ENCODE measurements at places on chromosomes 5 and 9.

GRCh38 chr9:38405785-38406184 is 13.3 kb downstream of the ALDH1B1 start:
- DNase-seq, result no peak

DNA sequence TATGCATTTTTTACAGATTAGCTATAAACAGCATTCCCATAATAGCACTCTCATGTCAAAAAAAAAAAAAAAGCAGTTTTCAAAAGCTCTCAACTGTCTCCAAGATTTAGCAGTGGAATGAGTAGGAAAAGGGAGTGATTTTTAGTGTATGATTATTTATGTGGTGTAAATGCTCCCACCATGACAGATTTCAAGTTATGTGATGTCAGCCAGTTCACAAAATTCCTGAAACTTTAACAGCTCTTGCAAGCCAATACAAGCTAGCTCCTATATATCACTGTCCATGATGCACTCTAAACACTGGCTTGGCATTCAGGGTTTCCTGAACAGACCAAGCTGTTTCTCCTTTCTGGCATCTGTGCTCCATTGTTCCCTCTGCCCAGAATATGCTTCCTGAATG is 7.9 kb upstream of the ANKDD1B start:
- no peak for DNase-seq

DNA sequence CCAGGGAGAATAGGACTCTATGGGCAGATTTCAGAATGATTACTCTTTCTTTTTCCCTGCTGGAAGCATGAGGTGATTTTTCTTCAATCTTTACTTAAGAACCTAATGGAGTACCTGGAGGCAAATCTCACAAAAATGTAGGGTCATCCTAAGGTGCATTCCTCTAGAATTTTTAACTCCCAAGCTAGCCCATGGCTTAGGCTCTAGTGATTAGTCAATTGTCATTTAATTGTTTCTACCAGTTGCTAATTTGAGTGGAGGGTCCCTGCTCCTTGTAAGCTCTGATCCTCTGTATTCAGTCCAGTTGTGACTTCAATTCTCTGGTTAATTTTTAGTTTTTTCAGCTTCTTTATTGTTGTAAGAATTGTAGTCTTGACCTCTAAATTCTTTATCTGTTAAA is 467.0 kb downstream of the HTR1A start:
- DNase-seq, result no peak

DNA sequence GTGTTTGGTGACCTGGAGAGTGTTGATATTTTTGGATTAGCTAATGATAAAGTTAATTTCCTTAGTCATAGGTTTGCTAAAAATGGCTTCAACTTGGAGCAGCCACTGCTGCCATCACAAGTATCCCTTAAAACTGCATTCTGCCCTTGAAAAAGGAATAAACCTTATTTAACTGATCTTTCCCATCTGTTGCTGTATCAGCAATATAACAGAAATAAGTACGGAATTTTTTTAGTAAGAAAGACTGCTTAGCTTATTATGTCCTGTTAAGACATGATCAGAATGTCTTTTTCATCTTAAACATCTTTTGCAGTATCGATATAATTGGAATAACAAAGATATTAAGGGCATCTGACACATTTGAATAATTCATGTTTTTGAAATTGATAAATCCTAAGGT is 75.7 kb downstream of the LNPEP start:
- no peak for DNase-seq

DNA sequence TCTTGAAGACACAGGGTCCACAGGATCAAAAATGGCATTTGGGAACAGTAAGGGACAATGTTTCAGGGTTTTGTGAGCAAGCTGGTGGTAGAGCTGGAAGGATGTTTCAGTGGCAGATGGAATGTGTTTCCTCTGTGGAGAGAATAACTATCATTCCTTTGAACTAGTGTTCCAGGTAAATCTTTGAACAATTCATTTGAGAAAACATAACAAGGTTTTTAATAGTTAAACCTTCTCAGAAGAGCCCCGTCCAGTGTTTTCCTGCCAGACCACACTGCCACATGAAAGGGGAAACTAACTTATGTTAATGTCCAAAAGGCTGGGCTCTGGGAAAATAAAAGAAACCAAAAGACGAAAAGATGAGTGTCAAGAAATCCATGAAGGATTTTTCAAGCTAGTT is 207.0 kb upstream of the ZNF462 start:
- DNase-seq, result no peak

DNA sequence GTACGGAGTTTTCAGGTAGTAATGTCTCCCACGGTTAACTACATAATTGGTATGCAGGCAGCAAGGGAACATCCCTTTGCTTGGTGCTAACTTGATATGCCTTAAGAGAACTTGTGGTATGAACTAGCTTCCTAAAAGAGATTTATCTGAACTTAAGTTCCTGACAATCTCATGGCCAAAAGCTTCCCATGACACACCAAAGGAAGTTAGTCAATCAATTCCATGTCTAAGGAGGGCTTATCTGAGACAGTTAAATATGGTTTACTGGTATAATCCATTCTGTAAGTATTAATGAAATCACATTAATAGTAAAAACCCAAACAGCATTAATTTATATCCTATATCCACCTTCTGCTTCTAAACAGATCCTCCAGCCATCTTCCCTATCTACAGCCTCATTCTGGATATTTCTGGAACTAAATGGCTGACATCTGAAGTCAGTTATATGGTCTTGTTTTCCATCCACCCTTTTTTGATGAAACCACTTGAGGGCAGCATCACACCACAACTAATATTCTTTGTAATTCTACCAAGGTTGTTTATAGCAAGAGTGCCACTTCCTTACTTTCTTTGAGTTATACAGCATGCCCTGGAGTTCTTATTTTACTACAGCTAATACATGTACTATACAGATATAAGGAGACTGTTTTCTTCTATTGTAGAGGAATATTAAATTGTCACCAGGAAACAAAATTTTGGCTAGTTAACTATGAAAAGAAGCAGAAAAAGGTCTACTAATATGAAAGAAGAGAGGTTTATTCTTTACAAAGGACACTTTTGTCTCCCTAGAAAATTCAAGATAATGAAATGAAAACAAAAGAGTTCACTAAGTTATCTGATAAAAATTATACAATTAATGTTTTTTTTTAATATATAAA is 34.7 kb downstream of the SHOC1 start:
- no peak for DNase-seq

- DNase-seq, result no peak
Observed at GRCh38 chr5:39177631-39177964, 41.8 kb downstream of the FYB1 start.

GRCh38 chr9:122217640-122218039 is 11.1 kb downstream of the LHX6 start:
- no peak for DNase-seq

- no peak for DNase-seq
Observed at GRCh38 chr5:69034898-69035297, 58.9 kb upstream of the SLC30A5 start.

DNA sequence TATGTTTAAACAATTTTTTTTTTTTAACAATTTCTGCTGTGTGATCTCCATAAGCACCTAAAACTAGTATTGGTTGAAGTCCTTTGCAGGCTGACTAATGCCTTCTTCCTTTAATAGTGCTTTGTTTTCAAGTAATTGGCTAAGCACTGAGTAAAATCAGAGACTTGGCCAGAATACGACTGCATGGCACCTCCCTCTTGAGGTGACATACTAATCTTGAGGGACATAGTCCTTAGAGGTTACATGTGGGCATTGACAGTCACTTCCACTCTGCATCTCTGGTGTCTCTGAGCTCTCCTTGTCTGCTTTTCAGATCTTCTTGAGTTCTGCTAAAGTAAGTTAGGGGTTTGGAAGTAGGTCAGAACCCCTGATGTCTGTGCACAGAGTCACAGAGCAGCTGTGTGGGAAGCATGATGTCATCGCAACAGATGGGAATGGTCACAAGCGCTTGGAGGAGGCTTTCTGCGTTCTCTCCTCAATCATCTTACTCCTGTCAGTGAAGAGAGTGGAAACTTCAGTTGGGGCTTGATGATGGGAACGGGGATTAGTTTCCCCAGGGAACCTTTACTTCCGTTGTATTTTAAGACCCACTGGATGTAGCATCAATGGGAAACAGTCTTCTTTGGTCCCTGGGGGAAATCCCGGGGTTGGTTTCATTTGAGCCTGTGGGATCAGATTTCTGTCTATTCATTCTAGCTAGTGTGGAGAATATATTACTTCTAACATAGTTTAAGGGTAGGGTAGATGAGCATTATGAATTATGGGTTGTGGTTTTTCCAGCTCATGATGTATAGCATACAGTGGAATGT is 136.9 kb downstream of the ARHGAP26 start:
- DNase-seq, result no peak

GRCh38 chr5:26833596-26833995 is 204.8 kb downstream of the CDH9 start:
- no peak for DNase-seq

DNA sequence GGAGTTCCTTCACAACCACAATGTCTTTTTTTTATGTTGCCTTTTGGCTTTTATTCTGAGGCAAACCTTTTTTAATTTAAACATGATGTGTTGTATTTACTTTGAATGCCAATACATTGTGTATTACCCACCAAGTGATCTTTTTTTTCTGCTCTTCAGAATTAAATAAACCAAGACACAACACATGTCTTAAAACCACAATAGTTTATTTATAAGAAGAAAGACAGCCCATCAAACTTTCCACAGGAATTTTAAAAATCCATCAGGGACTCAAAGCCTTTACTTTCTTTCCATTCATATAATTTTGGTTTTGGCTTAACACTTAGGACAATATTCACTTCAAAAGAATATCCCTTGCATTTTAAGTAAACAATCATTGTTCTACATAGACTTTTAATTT is 321.8 kb upstream of the MEF2C start:
- no peak for DNase-seq

All from stimulated activated CD4-positive, alpha-beta T cell treated with anti-CD3 and anti-CD28 coated beads, Interleukin-4, amount 100 ng/mL, for 1 hour (primary cell).